ENCODE measurements at places on chromosomes 3 and 15.
A peak's percentile ranks its signal among the peaks of the same experiment; 100 is the strongest.

- no peak for DNase-seq
Observed at GRCh38 chr3:12948891-12949711, 107.7 kb upstream of the RPL32 start.

DNA sequence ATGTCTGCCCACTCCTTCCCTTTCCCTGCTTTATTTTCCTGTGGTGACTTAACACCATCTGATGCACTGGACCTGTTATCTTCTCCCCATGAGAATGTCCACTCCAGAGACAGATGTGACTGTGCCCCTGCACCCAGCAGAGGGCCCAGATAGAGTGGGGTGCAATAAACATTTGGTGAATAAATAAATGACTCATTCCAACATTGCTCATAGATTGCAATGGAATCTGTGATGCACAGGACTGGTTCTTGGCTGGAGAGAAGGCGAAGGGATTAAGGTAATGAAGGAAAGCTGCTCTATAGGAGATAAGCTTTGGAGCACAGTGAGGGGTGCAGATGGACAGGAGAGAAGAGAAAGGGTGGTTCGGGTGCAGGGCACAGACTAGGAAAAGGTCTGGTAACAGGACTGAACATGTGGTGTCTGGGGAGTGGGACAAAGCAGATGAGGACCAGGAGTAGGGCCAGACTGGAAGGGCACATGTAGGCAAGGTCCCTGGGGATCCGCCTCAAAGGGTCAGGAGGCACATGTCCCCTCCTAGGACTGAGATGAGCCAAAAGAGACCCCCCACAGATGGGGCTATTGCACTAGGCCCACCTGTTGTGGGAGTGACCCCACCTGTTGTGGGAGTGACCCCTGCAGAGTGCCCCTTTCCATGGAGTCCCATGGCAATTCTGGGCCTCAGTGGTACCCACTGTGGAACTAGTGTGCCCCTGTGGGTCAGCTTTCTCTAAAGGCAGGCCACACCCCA is 17.5 kb upstream of the POC1A start:
- DNase-seq: no peak

GRCh38 chr3:162998205-162998604 is 1501.6 kb downstream of the OTOL1 start:
- DNase-seq: no peak

DNA sequence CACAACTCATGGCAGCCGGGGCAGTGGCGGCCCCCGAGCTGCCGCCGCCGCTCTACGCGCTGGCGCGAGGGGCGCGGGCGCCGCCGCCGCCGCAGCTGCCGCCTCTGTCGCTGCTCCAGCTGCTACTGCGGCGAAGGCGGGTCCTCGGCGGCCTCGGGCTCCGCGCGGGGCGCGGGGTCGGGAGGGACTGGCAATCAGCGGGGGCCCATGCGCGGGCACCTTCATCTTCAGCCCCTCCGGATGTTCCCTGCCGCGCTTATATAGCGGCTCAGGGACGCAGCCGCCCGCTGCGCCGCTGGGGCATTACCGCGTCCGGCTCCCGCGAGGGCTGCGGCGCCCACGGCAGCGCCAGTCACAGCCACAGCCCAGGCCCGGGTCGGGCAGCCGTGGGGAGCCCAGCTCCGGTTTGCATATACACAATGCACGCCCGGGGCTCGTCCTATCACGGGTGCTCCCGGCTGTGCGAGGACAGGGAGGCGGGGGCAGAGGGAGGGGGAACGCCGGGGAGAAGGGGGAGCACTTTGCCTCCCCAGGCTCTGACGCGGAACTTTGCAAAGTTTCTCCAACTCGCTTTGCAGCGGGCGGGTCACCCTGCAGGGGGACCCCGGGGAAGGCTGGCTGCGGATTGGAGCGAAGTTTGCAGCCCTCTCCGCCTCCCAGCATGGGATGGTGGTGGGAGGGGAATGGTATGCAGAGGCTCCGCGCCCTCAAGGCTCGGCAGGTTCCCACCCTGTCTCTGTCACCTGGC is at the start of gene VGLL3:
TSS of gene VGLL3 (minus strand) at position 416 of the 748 bp plus-strand sequence. CDS start at position 10, 406 bp downstream.
- peak; percentile 8 for DNase-seq

- DNase-seq: no peak
Observed at GRCh38 chr3:169286214-169286613, 377.3 kb downstream of the MECOM start.

DNA sequence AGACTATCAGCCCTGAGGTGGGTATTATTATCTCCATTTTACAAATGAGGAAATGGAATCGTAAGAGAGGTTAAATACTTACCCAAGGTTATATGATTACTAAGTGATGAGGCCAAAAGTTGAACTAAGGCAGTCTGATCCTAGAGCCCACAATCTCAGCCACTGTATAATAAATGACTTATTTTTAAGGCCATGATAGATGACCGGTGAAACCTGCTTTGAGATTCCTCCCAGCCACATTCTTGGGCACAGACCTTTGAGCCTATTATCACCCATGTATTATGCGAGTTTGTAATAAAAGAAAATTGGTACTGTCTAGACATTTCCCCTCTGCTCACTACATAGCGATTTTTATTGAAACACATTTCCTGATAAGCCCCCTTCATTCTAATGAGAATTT is 37.4 kb downstream of the POLQ start:
- no peak for DNase-seq

- DNase-seq: no peak
Observed at GRCh38 chr3:14121859-14122258, 2.8 kb downstream of the CHCHD4 start.

DNA sequence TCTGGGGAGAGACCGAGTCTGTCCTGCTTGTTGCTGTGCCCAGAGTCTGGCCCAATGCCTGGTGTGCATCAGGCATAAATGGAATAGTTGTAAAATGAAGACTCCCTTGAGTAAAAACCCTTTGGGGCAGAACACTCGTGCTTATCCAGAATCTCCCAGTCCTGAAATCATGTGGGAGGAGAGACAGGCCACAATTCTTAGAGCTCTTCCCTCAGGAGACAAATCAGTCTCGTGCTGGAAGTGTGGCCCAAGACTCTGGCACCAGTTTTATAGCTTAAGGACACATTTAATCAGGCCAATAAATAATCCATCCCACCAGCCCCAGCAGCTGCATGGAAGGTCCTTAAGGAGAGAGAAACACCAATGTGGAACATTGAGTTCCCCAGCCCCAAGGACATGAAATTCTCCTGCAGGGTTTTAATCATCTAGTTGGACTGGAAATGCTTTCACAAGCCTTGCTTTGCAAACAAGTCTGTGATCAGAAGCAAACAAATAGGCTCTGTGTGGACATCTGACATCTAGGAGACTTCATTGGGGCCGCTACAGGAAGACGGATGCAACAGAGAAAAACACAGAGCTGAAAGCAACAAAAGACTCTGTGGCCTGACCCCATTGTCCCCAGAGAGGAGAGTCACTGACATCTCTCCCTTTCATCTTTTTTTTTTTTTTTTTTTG is 70.4 kb downstream of the LSM3 start:
- no peak for DNase-seq

DNA sequence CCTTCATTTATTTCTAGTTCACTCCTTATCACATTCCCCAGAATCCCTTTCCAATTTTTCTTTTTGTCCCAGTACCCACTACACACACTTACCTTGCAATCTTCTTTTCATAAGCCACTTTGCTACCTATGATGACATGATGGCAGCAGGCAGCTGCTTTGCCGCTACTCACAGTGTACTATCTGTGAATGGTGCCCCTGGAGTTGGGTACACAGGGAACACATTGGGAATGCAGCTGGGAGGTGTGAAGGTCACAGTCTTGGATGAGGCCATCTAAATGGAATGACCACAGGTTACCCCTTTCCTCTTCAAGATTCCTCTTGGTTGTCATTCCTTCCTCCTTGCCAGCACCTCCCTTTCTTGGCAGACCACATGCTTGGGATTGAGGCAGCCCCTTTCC is 20.8 kb upstream of the TNIK start:
- no peak for DNase-seq

DNA sequence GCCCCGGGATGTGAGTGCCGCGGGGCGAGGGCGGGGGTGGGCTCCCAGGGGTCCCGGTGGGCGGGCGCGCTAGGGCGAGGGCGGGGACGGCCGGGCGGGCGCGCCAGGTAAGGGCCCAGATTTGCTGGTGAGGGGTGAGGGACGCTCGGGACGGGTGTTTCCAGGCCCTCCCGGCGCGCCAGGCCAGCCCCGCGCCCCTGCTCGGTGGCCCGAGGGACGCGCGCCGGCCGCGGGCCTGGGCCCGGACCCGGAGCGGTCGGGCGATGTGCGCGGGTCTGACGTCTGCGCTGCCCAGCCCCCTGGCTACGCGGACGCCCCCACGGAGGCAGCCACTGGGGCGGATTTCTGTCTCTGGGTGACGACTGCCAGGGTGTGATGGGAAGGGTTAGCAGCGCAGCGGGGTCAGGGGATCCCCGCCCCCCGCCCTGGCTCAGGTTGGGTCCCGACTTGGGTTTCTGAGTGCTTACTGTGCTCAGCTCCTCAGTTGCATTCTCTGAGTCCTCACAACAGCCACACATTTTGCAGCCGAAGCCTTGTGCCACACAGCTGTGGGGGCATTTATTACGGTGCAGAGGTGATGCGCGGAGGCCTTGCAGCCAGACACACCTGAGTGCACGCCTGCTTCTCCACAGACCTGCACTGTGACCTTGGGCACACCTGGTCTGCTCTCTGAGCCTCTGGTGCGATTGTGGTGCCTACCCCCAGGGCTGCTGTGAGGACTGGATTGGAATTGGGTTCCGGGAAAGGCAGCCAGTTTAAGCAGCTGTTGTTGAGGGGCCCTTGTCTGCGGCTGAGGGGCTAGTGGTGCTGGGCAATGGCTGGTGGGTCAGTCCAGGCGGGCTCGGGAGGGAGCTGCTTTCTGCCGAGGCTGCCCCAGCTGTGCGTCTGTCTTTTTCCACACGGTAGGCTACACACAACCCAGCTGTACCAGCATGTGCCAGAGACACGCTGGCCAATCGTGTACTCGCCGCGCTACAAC is 523 bp downstream of the HDAC11 start:
- DNase-seq: peak; percentile 68

- DNase-seq: no peak
Observed at GRCh38 chr3:174431717-174432116, 427.4 kb upstream of the NAALADL2 start.

DNA sequence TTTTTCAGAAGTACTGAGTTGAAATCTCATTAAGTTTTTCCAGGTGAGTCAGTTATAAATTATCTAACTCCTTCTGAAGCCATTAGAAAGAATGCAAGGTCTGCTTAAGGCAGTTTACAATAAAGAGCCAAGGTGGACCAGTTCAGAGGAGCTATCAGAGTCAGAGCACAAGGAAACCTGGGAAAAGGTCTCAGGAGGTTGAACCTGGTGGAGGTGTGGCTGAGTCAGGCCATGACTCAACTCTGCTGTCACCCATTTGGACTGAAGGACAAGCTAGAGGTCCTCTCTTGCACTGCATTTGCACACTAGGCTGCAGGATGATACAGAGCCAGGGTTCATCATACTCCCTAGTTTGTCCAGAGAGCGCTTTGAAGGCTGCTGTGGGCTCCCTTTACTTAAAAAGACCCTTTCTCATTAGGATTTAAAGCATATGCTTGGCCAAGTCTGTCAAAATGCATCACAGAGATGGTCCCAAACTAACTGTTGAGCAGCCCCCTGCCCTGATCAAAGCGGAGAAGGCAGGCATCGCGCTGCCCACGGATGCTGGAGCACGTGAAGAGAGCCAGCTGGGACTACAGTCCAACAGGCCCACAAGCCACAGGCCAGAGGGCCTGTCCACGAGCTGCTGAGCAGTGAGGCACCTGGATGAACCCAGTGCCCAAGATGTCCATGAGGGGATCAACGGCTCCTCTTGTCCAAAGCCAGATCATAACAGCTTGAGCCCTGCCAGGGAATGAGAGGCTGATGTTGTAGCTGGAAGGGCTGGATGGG is 26.0 kb upstream of the MRPS22 start:
- no peak for DNase-seq

- no peak for DNase-seq
Observed at GRCh38 chr15:100934726-100935125, 15.6 kb downstream of the LRRK1 start.

GRCh38 chr3:156522673-156523072 is 32.2 kb downstream of the SSR3 start:
- DNase-seq: no peak

GRCh38 chr3:146271180-146271579 is 20.3 kb upstream of the PLSCR4 start:
- no peak for DNase-seq

DNA sequence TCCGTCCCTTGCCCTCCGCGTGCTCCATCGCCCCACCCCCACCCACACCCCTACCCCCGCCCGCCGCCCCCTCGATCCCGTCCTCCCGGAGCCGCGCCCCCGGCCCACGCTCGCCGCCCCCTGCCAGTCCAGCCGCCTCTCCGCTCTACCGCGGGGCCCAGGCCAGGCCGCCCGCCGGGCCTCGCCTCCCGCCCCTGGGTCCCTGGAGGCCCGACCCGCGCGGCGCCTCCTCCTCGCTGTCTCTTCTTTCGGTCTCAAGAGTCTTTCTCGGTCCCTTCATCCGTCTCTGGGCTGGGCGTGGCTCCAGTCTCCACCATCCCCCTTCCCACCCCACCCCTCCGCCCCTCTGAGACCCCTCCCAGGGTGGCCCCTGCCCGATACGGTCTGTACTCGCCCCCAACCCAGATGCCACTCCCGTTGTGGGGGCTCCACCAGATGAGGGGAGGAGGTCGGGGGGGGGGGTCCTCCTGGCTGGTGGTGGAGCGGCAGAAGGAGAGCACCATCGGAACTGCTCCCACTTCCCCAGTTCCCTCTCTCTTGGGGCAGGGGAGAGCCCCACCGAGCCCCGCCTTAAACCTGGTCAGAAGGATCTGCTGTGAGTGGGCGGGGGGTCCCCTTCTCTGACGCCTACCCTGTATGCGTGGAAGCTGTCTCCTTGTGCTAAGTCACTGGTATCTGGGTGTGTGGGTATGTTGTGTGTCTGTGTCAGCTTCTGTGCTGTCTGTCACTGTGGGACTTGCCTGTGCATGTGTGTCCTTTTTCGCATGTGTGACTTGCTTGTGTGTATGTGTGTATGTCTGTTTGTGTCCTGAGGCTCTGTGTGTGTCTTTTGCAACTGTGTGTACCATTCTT is 1.0 kb downstream of the PRKCD start:
- peak; percentile 76 for DNase-seq

DNA sequence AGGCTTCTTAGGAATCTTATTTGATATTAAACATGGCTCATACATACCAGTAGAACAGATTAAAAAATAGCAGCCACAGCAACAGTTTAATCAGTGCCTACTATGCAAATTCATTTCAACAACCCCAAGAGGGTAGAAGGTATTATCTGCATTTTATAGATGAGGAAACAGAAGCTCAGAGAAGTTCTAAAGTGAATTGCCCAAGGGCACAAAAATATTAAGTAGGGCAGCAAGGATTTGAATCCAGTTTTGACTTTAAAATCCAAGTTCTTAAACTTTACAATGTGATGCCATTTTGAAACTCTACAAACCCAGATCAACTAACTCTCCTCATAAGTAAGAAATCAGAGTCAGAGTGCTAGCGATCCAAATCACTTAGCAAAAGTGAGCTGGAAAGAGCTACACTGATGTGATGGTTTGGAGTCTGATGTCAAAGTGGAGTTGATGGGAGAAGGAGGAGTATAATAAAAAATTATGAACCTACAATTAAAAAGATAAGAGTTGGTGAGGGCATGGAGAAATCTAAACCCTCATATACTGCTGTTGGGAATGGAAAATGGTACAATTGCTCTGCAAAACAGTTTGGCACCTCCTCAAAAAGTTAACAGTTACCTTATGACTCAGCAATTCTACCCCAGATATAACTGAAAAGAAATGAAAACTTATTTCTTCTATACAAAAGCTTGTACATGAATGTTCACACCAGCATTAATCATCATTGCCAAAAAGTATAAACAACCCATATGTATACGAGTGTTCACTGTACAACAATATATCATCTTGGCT is 51.0 kb upstream of the PLXND1 start:
- DNase-seq: no peak

GRCh38 chr15:25737218-25737643 is 125.9 kb downstream of the ATP10A start:
- no peak for DNase-seq
